ENCODE measurements at places on chromosomes 16 and 17.

DNA sequence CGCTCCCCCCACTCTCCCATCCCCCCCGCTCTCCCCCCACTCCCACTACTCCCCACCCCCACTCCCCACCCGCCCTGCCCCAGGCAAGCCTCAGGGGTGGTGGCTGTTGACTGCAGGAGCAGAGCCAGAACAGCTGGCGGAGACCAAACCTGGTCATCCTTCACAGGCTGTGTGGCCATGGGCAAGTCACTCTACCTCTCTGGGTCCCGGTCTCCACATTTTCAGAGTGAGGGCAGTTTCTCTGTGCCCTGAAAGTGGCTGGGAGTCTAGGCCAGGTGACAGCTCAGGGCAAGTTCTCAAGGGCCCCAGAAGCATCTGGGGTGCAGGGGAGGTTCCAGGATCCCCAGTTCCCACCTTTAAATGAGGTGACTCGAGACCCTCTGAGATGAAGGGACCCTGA lies 15.1 kb upstream of the BAHCC1 start:
- DNase-seq, result no peak

DNA sequence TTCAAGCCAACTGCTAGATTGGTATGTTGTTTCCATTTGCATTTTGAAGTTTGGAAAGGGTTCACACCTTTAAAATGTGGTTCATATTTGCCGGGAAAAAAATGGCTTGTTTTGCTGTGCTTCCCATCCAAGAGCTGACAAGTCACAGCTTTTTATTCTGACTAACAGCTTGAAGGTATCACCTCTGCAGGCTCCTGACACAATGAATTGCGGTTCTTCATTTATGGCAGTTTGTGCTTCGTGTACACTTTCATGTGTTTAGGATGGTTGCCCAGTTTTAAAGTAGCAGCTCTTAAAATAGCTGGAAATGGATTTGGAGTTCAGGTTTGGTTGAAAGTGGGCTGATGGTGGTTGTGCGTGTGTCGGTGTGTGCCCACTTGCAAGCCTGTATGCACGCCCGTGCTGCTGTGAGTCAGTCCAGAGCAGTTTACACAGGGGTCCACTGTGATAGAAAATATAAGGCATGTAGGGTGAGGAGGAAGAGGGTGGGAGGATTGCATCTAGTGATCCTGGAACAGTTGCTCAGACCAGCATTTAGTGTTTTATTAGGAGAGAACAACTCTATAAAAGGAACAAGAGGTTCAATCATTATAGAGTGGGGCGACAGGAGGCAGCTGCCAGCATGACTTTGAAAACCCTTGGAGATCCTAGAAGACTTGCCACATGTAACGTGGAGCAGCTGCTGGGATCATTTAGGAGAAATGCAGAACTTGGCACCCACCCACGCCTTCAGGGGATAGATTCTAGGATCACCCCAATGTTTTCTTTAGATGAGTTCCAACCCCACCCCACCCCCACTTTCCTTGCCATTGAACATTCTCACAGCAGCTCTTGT lies 108.0 kb upstream of the TBX2 start:
- no peak for DNase-seq

DNA sequence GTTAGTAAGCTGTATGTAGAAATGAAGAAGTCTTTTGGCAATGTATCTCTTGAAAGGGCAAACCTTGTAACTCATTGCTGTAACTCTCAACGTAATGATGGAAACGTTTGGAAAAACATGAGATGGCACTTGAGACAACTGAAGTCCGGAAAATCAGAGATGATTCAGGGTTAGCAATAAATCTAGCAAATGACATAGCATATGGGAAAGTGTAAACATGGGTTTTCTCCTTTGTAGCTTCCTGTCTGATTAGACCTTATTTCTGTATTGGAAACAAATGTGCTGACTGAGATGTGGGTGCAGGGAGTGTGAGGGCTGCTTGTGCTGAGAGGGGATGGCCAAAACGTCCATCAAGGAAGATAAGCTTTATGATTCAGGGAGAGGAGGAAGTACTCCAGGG lies 110.7 kb upstream of the FAM20A start:
- no peak for DNase-seq

GRCh38 chr17:18177133-18177532 lies 6.5 kb upstream of the ALKBH5 start:
- no peak for DNase-seq
